ENCODE measurements at places on chromosomes 11 and 22.

- DNase-seq: no peak
- H3K4me1 ChIP-seq: peaks cover 5% of the 10 kb centered on the region
- no peak overlapping the region for H3K27ac ChIP-seq
- H3K36me3 ChIP-seq: no peaks in the 10 kb centered on the region
- peaks cover 15% of the 10 kb centered on the region for H3K27me3 ChIP-seq
Observed at GRCh38 chr11:555227-555779, 5.2 kb downstream of the LMNTD2 start.

GRCh38 chr11:66429983-66430602 lies 8.6 kb downstream of the MRPL11 start:
- no peaks in the 10 kb centered on the region for H3K36me3 ChIP-seq
- no peak overlapping the region for H3K27ac ChIP-seq
- H3K27me3 ChIP-seq: no peaks in the 10 kb centered on the region
- peak; percentile 81 for DNase-seq
- H3K4me1 ChIP-seq: peaks cover 6% of the 10 kb centered on the region

DNA sequence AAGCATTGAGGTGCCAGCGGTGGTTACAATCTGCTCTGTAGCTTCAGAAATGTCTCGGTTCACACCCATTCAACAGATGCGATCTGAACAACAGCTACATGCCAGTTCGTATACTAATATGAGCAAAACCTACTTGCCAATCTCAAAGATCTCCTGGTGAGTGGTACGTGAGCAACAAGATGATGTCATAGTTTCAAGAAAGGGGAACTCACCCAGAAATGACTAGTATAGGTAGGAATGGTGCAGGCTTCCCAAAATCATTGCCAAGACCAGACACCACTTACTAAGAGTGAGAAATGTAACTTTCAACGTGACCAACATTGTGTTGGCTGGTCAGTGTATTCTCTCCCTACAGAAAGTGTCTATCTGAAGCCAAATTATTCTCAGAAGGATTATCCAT lies 31.1 kb downstream of the OR6Q1 start:
- no peak overlapping the region for H3K27ac ChIP-seq
- peaks cover 5% of the 10 kb centered on the region for H3K27me3 ChIP-seq
- H3K4me1 ChIP-seq: no peaks in the 10 kb centered on the region
- H3K4me3 ChIP-seq: no peak overlapping the region
- no peaks in the 10 kb centered on the region for H3K36me3 ChIP-seq

GRCh38 chr11:382081-382629 lies 11.9 kb upstream of the PKP3 start:
- H3K4me3 ChIP-seq: no peak overlapping the region
- H3K27ac ChIP-seq: no peak overlapping the region
- H3K36me3 ChIP-seq: peaks cover 3% of the 10 kb centered on the region
- H3K27me3 ChIP-seq: peaks cover 8% of the 10 kb centered on the region

DNA sequence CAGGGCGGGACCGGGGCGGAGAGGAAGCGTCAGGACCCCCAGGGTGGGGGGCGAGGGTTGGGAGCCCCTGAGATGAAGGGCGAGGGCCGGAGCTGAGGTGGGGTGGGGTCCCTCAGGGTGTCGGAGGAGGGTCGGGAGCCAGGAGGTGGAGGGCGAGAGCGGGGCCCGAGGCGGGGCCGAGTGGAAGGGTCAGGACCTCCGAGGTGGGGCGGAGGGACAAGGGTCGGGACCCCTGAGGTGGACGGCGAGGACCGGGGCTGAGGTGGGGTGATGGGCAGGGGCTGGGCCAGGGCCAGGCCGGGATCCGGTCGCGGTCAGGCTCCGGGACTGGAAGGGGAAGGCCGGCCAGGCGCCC lies 409 bp downstream of the SMC1B start:
- H3K4me1 ChIP-seq: peaks cover 21% of the 10 kb centered on the region
- H3K36me3 ChIP-seq: no peaks in the 10 kb centered on the region
- no peaks in the 10 kb centered on the region for H3K27me3 ChIP-seq
- no peak overlapping the region for H3K27ac ChIP-seq
- H3K4me3 ChIP-seq: peak overlapping the region; percentile 77
- no peak for DNase-seq

DNA sequence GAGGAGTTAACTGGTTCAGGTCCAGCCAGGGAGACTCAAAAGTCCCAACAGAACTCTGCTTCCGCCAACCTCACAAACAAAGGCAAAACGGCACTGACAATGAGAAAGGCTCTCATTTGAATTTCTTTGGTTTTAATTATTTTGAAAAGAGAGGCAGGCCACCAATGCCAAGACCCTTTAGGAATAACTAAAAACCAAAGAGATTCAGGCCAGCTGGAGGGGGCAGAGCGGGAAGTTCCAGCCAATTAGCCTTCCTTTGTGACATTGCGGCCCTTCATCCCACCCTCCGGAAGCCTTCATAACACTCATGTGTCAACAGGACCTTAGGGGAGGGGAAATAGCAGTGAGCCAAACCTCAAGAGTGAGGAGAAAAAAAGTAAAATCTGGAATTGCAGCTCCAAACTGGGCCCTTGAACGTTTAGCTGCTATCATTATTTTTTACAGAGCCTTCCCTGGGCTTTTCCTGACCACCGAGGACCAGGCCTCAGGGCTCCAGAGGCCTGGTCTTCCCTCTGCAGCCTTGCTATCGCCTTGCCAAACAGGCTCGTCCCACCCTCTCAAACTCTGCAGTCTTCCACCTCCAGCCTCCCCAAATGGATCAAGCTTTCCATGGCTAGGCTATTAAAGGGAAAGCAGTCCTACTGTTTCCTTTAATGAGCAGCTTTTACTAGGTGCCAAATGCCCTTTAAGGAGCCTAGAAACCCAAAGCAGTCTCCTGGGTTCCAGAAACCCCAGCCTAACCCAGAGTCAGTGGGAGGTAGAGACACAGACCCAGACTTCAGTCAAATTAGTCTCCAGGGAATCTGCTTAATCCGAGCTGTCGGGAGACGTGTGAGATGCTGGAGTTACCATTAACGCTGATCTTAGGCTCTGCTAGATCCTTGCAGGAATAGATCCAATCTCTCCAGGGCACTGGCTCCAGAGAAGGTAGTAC lies 114.2 kb downstream of the CCDC34 start:
- H3K4me1 ChIP-seq: no peaks in the 10 kb centered on the region
- no peaks in the 10 kb centered on the region for H3K36me3 ChIP-seq
- DNase-seq: no peak

GRCh38 chr11:1555713-1556153 lies 16.3 kb downstream of the DUSP8 start:
- no peak overlapping the region for H3K4me3 ChIP-seq
- DNase-seq: no peak
- H3K27me3 ChIP-seq: no peaks in the 10 kb centered on the region
- H3K36me3 ChIP-seq: no peaks in the 10 kb centered on the region
- no peak overlapping the region for H3K27ac ChIP-seq

GRCh38 chr22:43526117-43526655 lies 114.4 kb downstream of the MPPED1 start:
- no peak overlapping the region for H3K27ac ChIP-seq
- peaks cover 4% of the 10 kb centered on the region for H3K4me1 ChIP-seq
- H3K36me3 ChIP-seq: no peaks in the 10 kb centered on the region
- DNase-seq: no peak
- H3K27me3 ChIP-seq: peaks cover 27% of the 10 kb centered on the region

DNA sequence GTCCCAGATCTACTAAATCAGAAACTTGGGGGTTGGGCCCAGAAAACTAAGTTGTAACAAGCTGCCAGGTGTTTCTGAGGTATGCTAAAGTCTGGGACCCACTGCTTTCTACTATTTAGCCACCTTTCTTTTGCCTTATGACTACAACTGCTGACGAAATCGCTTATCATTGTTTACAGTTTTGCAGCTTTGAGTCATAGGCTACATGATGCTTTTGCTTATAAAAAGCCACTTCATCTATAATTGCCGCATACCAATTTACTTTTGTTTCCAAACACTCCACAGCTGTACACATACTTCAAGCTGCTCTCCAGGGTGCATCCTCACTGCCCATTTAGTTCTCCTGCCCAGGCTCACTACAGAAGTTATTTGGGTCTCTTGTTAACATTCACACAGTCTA lies 144.7 kb downstream of the ENTHD1 start:
- H3K36me3 ChIP-seq: no peaks in the 10 kb centered on the region
- no peak for DNase-seq
- H3K4me3 ChIP-seq: no peak overlapping the region
- H3K4me1 ChIP-seq: peaks cover 33% of the 10 kb centered on the region

DNA sequence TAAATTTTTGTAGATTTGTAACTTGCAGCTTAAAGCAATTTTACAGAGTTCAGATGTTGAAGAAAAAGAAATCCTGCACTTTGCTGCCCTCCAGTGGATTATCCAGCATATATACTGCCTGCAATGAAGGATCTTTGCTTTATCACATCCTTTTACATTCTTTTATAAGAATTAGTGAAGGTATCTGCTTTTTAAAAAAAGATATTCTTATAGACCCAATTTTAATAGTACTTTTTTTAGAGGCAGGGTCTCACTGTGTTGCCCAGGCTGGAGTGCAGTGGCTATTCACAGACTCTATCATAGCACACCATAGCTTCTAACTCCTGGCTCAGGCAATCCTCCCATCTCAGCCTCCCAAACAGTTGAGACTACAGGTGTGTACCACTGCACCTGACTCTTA lies 60.7 kb downstream of the TTC17 start:
- no peaks in the 10 kb centered on the region for H3K27me3 ChIP-seq
- DNase-seq: peak; percentile 12
- H3K27ac ChIP-seq: no peak overlapping the region
- H3K4me1 ChIP-seq: peaks cover 3% of the 10 kb centered on the region

DNA sequence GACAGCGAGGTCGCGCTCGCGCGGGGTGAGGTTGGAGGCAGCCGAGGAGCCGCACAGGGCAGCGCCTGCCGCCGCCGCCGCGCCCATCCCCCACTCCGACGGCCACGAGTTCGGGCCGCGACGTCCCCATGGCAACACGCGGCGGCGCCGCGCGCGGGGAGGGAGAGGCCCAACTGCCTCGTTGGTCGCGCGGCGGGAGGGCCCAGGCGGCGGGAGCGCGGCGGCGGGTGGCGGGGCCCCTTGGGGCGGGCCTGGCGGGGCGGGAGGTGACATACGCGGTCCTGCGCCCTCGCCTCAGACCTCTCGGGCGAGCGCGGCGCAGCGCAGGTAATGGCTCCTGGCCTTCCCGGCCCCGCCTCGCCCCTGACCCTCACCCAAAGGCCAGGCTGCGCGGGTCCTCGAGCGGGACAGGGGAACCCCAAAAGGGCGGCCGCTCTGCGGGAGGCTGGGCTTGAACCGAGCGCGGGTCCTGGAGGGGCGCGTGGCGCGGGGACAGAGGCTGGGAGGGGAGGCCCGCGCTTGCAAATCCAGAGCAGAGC lies at the start of gene DEUP1:
Gene DEUP1, plus strand, starts transcription at position 297 of the 539 bp plus-strand sequence. CDS start 1,518 bp downstream, outside the sequence.
- peak within 1 kb of the TSS; percentile 79 for H3K4me3 ChIP-seq
- H3K36me3 ChIP-seq: peaks cover 2% of the 10 kb centered on the region
- no peak within 1 kb of the TSS for H3K27ac ChIP-seq
- peak; percentile 32 for DNase-seq

Data from activated T-cell treated with anti-CD3 and anti-CD28 coated beads, Interleukin-2, amount 50 U/mL, for 72 hours (primary cell).